HepG2 (cell line): ENCODE measurements at places on chromosomes 4 and X. TPM values are rescaled to one million over a fixed set of nuclear protein-coding genes. Genes with fewer than 3 reads are reported as not detected.
A peak's percentile ranks its signal among the peaks of the same experiment; 100 is the strongest.

Gene HSFX2
- total RNA-seq: 0.13 TPM in 1 of 2 replicates, not detected in the other

Gene PABPC1L2B
- total RNA-seq: not detected in 2 replicates

DNA sequence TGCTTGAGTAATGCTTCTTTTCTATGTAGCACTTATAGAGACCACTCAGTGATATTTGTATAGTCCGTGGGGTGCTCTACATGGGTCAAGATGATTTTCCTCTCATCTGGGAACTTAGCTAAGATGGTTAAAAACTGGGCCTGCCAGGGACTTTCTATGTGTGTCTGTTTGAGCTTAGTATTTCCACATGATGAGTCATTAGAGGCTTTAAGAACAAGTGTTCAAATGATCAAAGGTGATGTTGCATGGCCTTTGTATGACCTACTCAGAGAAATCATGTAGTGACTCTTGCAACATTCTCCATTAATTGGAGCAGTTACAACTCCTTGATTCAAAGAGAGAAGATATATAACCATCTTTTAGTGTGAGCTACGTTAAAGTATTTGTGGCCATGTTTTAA is 1480.5 kb upstream of the IGFBP7 start:
- H3K4me3 ChIP-seq: no peak overlapping the region
- H3K36me3 ChIP-seq: no peaks in the 10 kb centered on the region
- H3K27ac ChIP-seq: no peak overlapping the region
- no peaks in the 10 kb centered on the region for H3K27me3 ChIP-seq
- H3K4me1 ChIP-seq: no peaks in the 10 kb centered on the region

DNA sequence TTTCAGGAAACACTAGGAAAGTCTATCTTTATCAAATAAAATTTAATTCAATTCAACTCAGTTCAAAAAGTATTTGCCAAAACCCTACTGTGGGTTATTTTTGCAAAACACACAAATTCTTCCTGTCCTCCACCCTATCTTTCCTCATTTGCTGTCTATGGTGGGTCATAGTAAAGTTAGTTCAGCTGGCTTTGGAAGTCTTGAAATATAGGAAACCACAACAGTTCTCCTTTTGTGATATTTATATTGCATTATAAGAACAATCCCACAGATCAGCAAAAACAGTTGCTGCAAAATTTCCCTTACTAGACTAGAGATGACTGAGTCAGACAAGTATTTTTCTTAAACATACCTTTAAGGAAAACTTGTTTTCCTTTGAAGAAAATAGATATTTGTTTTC is 22.2 kb downstream of the CYBB start:
- no peak for DNase-seq
- no peaks in the 10 kb centered on the region for H3K36me3 ChIP-seq
- H3K27me3 ChIP-seq: no peaks in the 10 kb centered on the region
- no peaks in the 10 kb centered on the region for H3K4me1 ChIP-seq
- H3K27ac ChIP-seq: no peak overlapping the region

DNA sequence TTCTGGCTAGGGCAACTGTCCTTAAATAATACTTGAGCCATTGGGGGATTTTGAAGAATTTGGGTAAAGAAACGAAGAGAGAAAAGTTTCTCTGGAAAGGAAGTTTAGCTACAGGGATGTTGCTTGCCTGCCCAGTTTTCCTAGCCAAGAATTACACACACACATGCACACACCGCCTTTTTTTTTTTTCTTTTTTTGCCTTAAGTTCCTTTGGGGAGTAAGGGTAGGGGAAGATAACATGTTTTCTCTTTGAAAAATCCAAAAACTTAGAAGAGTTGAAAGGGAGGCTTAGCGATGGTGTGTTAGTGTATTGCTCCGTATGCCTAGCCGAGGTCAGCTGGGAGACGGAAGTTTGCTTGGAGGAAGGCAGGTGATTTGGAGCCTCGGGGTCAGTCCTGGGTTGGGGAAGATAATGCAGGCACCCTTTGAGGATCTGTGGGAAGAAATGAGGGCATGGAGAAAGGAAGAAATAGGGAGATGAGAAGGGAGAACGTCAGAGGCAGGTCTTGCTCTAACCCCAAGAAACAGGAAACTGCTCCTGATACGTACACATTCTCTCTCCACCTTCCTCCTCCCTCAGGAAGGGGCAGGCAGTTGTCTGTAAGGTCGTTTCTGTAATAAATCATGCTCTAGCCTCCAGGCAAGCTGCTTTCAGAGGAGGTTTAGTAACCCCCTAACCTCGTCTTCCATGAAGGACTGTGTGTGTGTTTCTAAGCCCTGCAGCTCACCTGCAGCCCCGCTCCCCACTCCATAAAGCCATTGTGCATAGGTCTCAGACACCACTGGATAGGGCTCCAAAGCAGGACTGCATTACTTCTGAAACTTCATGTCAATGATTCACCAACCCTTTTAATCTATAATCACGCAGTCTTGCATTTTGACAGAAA is 10.5 kb downstream of the KLF3 start:
- H3K4me1 ChIP-seq: peaks cover 82% of the 10 kb centered on the region
- peak overlapping the region; percentile 26; the same call in 1 of the 2 replicates for H3K4me3 ChIP-seq
- H3K36me3 ChIP-seq: peaks cover 15% of the 10 kb centered on the region; the same call in 2 of the 3 replicates

GRCh38 chr4:145847764-145848163 is 90.9 kb downstream of the ZNF827 start:
- H3K27me3 ChIP-seq: no peaks in the 10 kb centered on the region
- no peak overlapping the region for H3K27ac ChIP-seq
- no peaks in the 10 kb centered on the region; the same call in 1 of the 2 replicates for H3K4me1 ChIP-seq
- H3K36me3 ChIP-seq: no peaks in the 10 kb centered on the region

DNA sequence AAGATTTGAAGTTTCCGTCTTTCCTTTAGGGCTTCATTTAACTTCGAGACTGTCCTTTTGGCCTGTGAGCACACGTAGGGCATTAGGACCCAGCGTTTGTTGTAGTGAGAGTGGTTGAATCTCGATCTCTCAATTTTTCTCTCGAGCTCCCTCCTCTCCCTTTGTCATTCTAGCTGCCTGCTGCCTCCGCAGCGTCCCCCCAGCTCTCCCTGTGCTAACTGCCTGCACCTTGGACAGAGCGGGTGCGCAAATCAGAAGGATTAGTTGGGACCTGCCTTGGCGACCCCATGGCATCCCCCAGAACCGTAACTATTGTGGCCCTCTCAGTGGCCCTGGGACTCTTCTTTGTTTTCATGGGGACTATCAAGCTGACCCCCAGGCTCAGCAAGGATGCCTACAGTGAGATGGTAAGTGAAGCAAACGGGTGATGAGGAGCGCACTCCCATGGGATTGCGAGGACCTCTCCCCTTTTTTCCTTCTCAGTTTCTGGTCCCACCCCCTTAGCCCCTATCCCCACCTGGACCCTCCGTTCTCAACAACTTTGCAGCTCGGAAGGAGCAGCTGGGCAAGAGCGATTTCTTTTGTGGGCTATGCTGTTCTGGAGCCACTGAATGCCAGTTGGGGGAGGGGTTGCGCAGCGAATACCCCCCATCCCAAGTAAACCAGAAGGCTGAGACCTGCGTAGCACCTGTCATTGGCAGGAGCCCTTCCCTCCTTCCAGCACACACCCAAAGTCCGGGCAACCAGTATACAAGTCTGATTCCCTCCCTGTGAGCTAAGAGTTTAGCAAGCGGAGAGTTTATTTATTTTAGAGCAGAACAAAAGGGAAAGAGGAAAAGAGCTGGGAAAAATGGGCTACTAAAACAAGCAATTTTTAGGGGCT is at the start of gene TMEM35A:
Gene TMEM35A, plus strand, starts transcription at position 164 of the 883 bp plus-strand sequence. Its CDS starts 124 bp downstream, at position 288.
- no peaks in the 10 kb centered on the region for H3K36me3 ChIP-seq
- no peak for DNase-seq
- H3K27ac ChIP-seq: no peak within 1 kb of the TSS
- H3K4me3 ChIP-seq: no peak within 1 kb of the TSS
- H3K27me3 ChIP-seq: no peaks in the 10 kb centered on the region
- H3K4me1 ChIP-seq: no peaks in the 10 kb centered on the region
